ENCODE measurements at places on chromosomes 12 and 14.
A peak's percentile ranks its signal among the peaks of the same experiment; 100 is the strongest.

- DNase-seq: no peak
Measured at GRCh38 chr12:22413592-22413991, 79.1 kb upstream of the ST8SIA1 start.

- DNase-seq: no peak
Measured at GRCh38 chr12:58803908-58804307, 116.4 kb downstream of the LRIG3 start.

DNA sequence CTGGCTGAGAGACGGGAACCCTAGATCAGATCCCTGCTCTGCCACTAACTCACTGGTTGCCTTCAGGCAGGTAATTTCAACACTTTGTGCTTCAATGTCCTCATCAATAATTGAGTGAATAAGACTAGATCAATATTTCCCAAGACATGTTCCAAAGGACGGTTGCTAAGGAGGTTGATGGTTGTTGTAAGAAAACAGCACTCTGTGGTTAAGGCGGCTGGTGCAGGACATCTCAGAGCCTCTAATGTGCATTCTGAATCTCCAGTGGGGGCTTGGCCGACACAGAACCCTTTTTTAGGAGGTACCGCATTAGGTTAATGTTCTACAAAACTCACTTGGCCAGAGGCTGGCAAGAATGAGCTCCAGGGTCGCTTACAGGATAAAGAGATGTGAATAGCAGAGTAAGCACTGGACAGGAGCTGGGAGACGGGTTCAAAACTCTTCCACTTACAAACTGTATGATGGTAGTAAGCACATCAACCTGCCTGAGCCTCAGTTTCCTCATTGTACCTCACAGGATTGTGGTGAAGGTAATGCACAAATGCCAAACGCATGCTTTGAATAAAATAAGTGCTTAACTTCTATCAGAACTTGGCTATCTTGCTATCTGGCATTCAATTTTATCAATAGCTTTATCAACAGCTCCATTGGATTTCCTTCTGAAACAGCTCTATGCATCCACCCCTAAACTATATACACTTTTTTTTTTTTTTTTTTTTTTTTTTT, 136.9 kb upstream of the PARP11 start:
- no peak for DNase-seq

- no peak for DNase-seq
Measured at GRCh38 chr14:23481362-23481970, 12.0 kb downstream of the NGDN start.

DNA sequence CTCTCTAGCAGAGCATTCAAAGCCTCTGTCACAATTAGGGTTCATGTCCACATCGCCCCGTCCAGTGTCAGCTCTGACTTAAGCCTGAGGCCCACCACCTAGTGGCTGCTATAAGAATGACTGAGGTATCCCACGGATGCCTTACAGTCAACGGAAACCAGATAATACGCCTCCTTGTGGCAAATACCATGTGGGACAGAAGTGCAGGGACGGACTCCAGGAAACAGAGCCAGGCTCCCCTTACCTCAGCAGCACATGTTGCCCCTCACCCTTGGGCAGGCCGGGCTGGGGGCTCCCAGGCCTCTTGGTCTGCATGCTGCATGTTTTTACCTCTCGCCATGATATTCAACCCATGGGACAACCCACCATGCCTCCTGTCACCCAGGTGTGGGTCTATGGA, 86.3 kb downstream of the VWF start:
- peak; percentile 32 for DNase-seq

DNA sequence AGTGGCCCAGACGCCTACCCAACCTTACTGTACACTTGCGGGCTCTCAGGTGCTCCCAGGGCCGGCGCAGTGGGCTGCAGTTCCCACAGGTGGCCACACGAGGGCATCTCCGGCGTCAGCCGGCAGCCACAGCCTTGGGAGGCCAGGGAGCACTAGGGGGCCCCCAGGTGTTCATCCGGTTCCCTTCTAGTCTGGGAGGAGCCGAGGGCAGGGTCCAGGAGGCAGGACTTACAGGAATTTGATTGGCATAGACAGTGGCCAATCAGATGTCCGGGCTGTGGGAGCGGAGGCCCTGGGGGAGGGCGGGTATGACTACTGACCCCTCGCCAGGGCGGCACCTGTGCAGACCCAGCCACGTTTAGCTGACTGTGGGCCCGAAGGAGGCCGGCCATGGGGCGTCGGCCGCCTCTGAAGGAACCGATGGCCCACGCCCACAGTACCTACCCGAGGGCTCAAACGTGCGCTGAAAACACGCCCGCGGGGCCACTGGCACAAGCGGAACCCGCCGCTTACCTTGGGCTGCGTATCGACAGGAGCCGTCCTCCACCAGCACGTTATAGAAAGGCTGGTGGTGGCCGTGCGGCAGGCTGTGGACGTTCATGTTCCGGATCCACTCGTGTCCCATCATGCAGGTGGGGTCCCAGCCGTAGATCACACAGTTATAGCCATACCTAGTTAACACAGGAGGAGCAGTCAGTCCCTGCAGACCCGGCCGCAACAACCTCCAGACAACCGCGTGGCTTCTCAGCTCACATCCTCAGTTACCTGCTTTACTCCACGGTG, 34.8 kb downstream of the FBXO21 start:
- DNase-seq: peak; percentile 73

GRCh38 chr12:65004270-65004669, 116.8 kb downstream of the WIF1 start:
- DNase-seq: no peak

DNA sequence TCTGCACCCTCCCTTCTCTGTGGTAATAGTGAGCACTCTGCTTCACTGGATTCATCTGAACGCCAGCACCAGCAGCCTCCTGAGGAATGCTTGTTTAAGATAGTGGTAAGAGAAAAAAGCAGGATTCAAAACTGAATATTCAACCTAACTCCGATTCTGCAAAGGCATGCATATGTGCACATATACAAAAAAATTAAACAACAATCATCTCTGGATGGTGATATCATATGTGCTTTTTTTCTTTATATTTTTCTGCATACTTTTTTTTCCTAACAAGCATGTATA, 9.8 kb downstream of the TMEM229B start:
- DNase-seq: no peak

DNA sequence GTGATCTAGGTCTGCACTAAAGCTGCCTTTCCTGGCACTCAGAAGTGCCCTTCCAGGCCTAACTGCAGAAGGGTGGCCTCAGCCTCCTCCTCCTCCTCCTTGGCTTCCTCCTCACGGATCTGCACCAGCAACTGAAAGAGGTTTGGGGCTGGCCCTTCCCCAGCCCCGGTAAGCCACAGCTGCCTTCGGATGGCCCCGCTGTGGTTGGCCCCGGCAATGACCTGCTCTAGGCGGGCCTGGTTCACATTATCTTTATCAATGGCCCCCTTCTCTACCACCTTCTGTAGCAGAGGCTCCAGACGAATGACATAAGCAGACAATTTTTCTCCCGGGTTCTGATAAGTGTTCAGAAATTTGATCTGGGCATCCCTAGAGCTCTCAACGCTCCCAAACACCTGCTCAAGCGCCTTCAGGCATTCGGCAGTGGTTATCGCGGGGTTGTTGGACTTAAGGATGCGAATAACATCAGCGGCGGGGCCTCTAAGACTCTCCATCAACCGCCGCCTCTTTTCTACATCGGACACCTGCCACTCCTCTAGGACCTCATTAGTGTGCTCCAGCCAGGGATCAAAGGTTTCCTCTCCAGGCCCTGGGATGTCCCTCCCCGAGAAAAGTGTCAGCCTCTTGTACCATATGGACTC, 1.5 kb downstream of the PNMA1 start:
- DNase-seq: peak; percentile 37

DNA sequence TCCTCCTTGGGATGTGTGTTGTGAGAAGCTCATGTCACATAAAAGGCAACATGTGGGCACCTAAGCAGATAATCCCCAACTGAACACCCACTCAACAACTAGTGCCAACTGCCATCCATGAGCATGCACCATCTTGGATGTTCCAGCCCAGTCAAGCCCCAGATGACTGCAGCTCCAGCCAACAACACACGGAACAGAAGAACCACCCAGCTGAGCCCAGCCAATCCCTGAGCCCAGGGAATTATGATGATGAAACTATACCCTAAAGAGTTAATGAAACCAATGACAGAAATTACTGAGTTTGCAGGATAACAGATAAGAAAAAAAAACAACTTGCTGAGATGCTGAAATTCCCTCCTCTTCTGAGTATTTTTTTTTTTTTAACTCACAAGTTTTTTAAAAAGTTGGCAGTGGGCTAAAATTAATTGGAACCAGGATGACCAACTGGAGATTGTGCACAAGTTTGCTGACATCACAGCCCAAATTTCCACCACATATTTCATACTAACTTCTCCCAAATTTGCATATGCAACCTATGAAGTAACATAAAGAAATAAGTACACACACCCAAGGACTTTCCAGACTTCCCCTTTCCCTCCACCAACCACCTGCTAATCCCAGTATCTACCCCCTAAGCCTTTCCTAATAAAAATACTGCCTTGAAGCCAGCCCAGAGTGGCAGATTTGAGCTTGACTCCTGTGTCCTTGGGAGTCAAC, 124.5 kb downstream of the KSR2 start:
- no peak for DNase-seq

- no peak for DNase-seq
Measured at GRCh38 chr12:64387197-64387816, 3.3 kb downstream of the C12orf56 start.

- no peak for DNase-seq
Measured at GRCh38 chr12:70251661-70252060, 8.4 kb downstream of the CNOT2 start.

- DNase-seq: peak; percentile 57
Measured at GRCh38 chr14:20332788-20333493, at the start of gene CCNB1IP1. TSS of gene CCNB1IP1 (minus strand) at chr14:20333279. CDS start at chr14:20316523, 16,756 bp downstream.

GRCh38 chr14:97723819-97724218, 926.6 kb downstream of the VRK1 start:
- no peak for DNase-seq

DNA sequence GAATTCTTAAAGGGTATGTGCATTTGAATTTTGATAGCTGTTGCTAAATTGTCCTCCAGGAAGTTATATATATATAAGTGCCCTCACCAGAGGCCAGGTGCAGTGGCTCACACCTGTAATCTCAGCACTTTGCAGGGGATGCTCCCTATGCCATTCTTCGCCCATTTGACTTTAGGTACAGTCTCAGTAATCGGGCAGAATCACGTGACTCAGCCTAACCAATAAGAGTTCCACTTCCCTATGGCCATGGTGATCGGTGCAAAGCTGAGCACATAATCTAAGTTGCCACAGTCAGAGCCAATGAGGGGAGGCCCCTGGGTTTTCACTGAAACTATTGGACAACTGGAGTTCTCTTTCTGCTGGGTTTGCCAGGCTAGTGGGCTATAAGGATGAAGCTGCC, 274.6 kb upstream of the TBX3 start:
- no peak for DNase-seq

GRCh38 chr14:61461808-61462275, 140.5 kb downstream of the PRKCH start:
- DNase-seq: peak; percentile 47

Data from CD4-positive, alpha-beta T cell treated with Interleukin-17A for 4 hours (primary cell).